ENCODE measurements at places on chromosomes 16 and 17. TPM values are rescaled to one million over a fixed set of nuclear protein-coding genes. Genes with fewer than 3 reads are reported as not detected.

Gene KRTAP4-1
- total RNA-seq = not detected

Gene APOBR
- 29.2 TPM for total RNA-seq

Gene HOXB9
- not detected for total RNA-seq

Gene HS3ST4
- total RNA-seq = 0.18 TPM

Gene SLC6A2
- total RNA-seq = not detected

Gene PDK2
- 35.7 TPM for total RNA-seq

DNA sequence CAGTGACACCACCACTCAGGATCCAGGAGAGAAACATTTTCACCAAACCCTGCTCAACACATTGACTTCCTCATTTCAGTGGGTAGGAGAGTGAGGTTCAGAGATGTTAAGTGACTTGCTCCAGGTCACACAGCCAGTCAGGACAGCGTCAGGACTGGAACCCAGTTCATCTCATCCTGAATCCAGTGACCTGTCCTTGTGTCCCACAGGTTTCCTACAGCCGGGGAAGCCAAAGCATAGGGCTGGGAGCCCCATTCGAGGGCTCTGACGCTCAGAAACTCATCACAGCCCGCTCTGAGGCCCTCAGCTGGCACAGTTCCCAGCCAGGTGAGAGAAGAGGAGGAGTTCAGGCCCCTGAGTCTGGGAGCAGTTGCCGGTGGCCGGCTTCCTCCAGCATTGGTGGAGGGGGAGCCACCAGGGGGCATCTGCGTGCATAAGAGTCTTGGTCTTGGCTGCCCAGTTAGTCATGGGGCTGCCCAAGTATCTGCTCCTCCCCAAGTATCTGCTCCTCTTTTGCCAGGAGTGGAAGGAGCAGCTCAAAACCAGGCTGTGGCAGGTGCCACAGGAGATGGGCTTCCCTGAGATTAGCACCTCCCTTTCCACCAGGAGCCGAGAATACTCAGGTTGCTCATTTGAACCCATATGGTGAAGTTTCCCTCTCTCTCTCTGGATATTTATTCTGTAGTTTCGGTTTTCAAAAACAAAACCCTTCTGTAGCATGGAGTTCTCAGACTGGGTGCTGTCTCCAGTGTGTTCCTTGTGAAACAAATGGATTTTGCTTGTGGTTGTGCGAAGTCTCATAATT lies 56.0 kb downstream of the TNFRSF13B start:
- no peak overlapping the region for H3K27ac ChIP-seq
- H3K27me3 ChIP-seq = peaks cover 9% of the 10 kb centered on the region
- no peak overlapping the region for H3K4me3 ChIP-seq
- H3K36me3 ChIP-seq = no peaks in the 10 kb centered on the region

DNA sequence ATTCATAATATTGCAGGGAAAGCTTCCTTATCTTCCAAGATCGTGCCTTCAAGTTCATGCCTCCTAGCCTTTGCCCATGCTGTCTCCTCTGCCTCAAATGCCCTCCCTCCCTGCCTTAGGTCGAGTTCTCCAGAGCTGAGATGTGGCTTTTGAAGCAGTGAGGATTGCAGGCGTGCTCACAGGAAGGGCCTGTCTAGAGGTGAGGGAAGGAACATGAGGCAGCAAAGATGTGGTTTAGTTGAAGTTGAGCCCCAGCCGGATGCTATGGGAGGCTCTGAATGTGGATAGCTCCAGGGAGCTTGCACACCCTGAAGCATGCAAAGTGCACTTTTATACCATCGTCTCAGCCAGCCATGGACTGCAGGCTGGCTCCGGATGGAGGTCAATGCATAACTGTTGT lies 754.6 kb upstream of the EEF2KMT start:
- no peak overlapping the region for H3K27ac ChIP-seq
- no peak overlapping the region for H3K4me3 ChIP-seq
- no peak for DNase-seq
- H3K36me3 ChIP-seq = no peaks in the 10 kb centered on the region
- H3K27me3 ChIP-seq = no peaks in the 10 kb centered on the region

DNA sequence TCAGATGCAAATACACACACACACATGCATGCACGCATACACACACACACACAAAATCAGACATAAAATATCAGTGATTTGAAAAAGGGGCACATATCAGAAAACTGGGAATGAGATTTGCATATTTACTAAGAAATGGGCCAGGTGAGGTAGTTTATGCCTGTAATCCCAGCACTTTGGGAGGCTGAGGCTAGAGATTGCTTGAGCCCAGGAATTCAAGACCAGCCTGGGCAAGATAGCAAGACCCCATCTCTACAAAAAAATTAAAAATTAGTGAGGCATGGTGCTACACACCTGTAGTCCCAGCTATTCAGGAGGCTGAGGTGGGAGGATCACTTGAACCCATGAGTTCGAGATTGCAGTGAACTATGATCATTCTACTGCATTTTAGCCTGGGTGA lies 22.4 kb upstream of the PNPO start:
- peaks cover 38% of the 10 kb centered on the region for H3K36me3 ChIP-seq
- H3K27ac ChIP-seq = no peak overlapping the region
- H3K4me3 ChIP-seq = no peak overlapping the region
- H3K4me1 ChIP-seq = peaks cover 15% of the 10 kb centered on the region

DNA sequence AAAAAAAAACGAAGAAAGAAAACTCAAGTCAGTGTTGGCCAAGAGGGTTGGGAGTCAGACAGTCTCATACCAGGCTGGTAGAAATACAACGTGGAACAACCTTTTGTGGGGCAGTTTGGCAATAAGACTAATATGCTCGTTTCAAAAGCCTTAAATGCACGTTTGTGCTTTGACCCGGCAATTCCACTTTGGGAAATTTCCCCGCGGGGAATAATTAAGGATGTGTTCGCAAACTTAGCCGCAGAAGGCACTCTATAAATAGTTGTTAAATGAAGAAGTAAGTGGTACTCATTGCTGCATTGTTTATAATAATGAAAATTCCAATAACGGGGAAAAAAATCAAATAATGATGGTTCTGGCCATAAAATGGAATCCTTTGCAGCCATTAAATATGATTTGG lies 664.8 kb upstream of the EEF2KMT start:
- H3K27ac ChIP-seq = no peak overlapping the region
- H3K4me1 ChIP-seq = no peaks in the 10 kb centered on the region
- no peaks in the 10 kb centered on the region for H3K36me3 ChIP-seq

- no peaks in the 10 kb centered on the region for H3K27me3 ChIP-seq
- peaks cover 48% of the 10 kb centered on the region for H3K36me3 ChIP-seq
- no peak overlapping the region for H3K27ac ChIP-seq
- no peaks in the 10 kb centered on the region for H3K4me1 ChIP-seq
- no peak overlapping the region for H3K4me3 ChIP-seq
These were observed 221.8 kb downstream of the SPECC1 start for GRCh38 chr17:20230924-20231323.

DNA sequence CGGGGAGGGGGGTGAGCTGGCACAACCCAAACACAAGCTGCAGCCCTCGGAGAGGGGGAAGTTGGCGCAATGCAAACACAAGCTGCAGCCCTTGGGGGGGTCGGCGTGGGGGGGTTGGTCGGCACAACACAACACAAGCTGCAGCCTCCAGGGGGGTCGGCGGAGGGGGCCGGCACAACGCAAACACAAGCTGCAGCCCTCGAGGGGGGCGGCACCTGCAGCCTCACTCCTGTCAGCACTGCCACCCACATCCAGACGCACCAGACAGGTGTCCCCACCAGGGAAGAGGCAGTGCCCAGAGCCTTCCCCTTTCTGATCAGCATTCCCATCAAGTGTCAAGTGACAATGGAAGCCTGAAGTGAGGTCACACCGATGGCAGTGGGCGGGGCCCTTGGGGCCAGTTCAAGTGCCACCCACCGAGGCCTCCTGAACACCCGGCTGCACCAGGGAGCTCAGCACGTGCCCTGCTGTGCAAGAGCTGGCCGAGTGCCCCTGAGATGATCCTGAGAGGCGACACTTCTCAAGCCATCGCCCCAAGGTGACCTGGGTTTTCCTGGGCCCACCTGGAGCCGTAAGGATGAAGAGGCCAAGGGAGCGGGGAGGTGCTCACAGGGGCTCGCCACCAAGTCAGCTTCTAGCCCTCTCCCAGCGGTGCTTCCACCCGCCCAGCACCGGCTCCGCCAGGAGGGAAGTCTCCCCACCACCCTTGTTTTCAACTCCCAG lies 59.3 kb downstream of the KLHDC4 start:
- no peak overlapping the region for H3K4me3 ChIP-seq
- no peak overlapping the region for H3K27ac ChIP-seq
- no peaks in the 10 kb centered on the region for H3K27me3 ChIP-seq

- H3K4me1 ChIP-seq = peaks cover 17% of the 10 kb centered on the region
- H3K27ac ChIP-seq = peak overlapping the region; percentile 77
- H3K27me3 ChIP-seq = peaks cover 38% of the 10 kb centered on the region
- H3K4me3 ChIP-seq = peak overlapping the region; percentile 64
These were observed 70.0 kb upstream of the TNRC6C start for GRCh38 chr17:77888242-77889134.

GRCh38 chr16:70255574-70255973 lies 3.8 kb upstream of the EXOSC6 start:
- peaks cover 8% of the 10 kb centered on the region for H3K4me1 ChIP-seq
- H3K27ac ChIP-seq = no peak overlapping the region
- no peaks in the 10 kb centered on the region for H3K27me3 ChIP-seq
- DNase-seq = no peak
- no peak overlapping the region for H3K4me3 ChIP-seq

DNA sequence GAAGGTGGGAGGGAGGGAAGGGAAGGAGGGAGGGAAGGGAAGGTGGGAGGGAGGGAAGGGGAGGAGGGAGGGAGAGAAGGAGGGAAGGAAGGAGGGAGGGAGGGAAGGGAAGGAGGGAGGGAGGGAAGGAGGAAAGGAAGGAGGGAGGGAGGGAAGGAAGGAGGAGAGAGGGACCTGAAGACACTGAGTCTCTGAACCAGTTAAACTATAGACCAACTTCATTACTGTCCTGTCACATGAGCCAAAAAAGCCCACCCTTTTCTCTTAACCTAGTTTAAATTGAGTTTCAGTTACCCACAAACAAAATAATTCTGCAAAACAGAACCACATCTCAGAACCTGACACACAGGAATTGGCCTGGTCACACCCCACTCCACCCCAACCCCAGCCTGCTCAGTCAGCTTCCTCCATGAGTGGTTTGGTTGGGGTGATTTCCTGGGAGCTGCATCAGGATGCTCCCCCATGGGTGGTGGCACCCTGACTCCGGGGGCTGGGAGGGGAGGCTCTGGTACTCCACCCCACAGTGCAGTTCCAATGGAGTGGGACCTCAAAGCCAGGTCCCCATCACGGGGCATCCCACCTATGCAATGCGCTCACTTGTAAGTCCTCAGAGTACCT lies 4.7 kb upstream of the PRR29 start:
- H3K4me3 ChIP-seq = no peak overlapping the region
- peaks cover 15% of the 10 kb centered on the region for H3K27me3 ChIP-seq
- H3K4me1 ChIP-seq = peaks cover 20% of the 10 kb centered on the region
- no peaks in the 10 kb centered on the region for H3K36me3 ChIP-seq
- no peak overlapping the region for H3K27ac ChIP-seq

DNA sequence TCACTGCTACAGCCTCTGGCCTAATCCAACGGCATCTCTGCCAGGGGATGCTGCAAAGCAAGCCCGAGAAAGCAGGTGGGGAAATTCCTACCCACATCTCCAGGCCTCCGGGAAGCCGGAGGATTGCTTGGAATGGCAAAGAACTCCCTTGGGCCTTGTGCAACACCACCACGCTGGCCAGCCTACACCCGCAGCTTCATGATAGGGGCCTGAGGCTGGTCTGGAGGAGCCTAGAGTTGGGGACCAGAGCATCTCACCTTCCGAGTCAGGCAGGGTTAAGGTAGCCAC lies 20.3 kb downstream of the GGA3 start:
- DNase-seq = no peak
- no peak overlapping the region for H3K4me3 ChIP-seq
- no peaks in the 10 kb centered on the region for H3K27me3 ChIP-seq
- no peak overlapping the region for H3K27ac ChIP-seq
- no peaks in the 10 kb centered on the region for H3K4me1 ChIP-seq

GRCh38 chr16:84820305-84820684 lies 510 bp downstream of the CRISPLD2 start:
- no peak for DNase-seq
- peak overlapping the region; percentile 73 for H3K27ac ChIP-seq
- peak overlapping the region; percentile 61 for H3K4me3 ChIP-seq

- H3K4me1 ChIP-seq = peaks cover 20% of the 10 kb centered on the region
- H3K36me3 ChIP-seq = no peaks in the 10 kb centered on the region
- peak overlapping the region; percentile 24 for H3K27ac ChIP-seq
- no peak overlapping the region for H3K4me3 ChIP-seq
- H3K27me3 ChIP-seq = no peaks in the 10 kb centered on the region
These were observed 78.8 kb downstream of the CCDC182 start for GRCh38 chr17:57666201-57666870.

GRCh38 chr17:44199553-44200477 lies at the start of gene ATXN7L3:
ATXN7L3 (minus strand) TSS chr17:44199884; CDS start chr17:44198070, 1,814 bp downstream.
- peaks cover 37% of the 10 kb centered on the region for H3K4me1 ChIP-seq
- H3K36me3 ChIP-seq = peaks cover 28% of the 10 kb centered on the region
- peak; percentile 99 for DNase-seq
- peak within 1 kb of the TSS; percentile 83 for H3K4me3 ChIP-seq
- H3K27ac ChIP-seq = peak within 1 kb of the TSS; percentile 96

GRCh38 chr17:18102640-18103039 lies 5.9 kb upstream of the MYO15A start:
- no peak for DNase-seq
- no peak overlapping the region for H3K27ac ChIP-seq
- peaks cover 82% of the 10 kb centered on the region for H3K36me3 ChIP-seq
- H3K4me3 ChIP-seq = no peak overlapping the region
- H3K4me1 ChIP-seq = no peaks in the 10 kb centered on the region
- no peaks in the 10 kb centered on the region for H3K27me3 ChIP-seq

DNA sequence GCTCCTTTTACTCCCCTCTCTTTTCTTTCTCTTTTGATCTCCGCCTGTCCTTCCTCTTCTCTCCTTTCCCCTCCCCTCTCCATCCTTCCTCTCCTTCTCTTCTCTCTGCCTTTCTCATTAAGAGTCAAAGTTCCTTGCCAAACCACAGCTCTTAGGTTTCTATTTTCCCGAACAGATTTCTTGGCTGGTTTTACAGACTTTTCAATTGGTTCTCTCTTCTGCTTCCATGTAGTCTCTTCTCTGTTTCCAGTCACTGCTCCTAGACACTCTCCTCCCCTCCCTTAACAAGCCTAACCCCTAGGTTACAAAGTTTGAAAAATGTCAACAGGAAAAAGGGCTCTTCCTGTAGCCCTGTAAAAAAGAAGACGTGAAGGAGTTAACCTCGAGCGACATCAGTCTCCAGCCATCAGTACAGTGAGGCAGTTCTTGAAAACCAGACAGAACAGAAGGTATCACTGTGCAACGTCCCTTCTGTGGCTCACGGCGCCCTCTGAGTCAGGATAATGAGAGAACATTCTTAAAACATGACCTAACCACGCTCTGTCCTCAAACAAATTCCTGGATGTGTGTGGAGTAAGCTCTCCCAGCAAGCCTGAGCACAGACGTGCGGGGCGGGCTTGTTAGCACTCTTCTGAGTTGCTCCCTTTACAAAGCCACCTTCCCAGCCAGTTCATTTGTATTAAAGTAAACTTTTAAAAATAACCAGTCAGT lies 11.6 kb upstream of the MARCHF10 start:
- H3K4me1 ChIP-seq = peaks cover 13% of the 10 kb centered on the region
- H3K27me3 ChIP-seq = no peaks in the 10 kb centered on the region
- H3K27ac ChIP-seq = peak overlapping the region; percentile 73

- H3K4me3 ChIP-seq = peak within 1 kb of the TSS; percentile 91
- H3K4me1 ChIP-seq = peaks cover 13% of the 10 kb centered on the region
- H3K27ac ChIP-seq = peak within 1 kb of the TSS; percentile 96
- peak; percentile 94 for DNase-seq
- no peaks in the 10 kb centered on the region for H3K36me3 ChIP-seq
These were observed at the start of gene C16orf95 for GRCh38 chr16:87316923-87317749. C16orf95 (minus strand) TSS chr16:87317392; CDS start chr16:87317242, 150 bp downstream.

GRCh38 chr16:57735755-57736418 lies at the start of gene KATNB1:
KATNB1 (plus strand) TSS chr16:57735770; CDS start chr16:57737244, 1,474 bp downstream.
- peak within 1 kb of the TSS; percentile 89 for H3K4me3 ChIP-seq
- H3K4me1 ChIP-seq = peaks cover 19% of the 10 kb centered on the region
- H3K27me3 ChIP-seq = no peaks in the 10 kb centered on the region
- H3K27ac ChIP-seq = peak within 1 kb of the TSS; percentile 88
